ENCODE measurements at places on chromosomes 5 and 9.

DNA sequence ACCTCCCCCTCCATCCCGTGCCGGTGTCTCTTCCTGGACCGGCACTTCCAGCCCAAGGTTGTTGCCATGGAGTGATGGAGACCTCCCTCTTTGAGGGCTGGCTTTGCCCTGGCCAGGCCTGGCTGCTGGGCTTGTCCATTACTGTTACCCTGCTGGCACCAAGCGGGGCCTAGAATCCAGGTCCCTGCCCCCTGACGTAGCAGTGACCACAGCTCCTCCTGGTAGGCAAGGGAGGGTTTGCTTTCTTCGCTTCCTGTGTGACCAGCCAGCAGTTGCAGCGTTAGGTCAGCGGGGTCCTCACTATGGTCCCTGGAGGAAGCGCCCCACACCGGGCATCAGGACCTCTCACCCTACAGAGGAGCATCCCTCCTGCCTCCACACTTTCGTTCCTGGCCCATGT, 146.7 kb upstream of the COL5A1 start:
- no peak for DNase-seq

GRCh38 chr5:159057996-159058395, 41.7 kb downstream of the EBF1 start:
- no peak for DNase-seq

- no peak for DNase-seq
These were observed 149.3 kb downstream of the RGS3 start for GRCh38 chr9:113612828-113613227.

GRCh38 chr9:806285-807156, 35.0 kb upstream of the DMRT1 start:
- DNase-seq = no peak

DNA sequence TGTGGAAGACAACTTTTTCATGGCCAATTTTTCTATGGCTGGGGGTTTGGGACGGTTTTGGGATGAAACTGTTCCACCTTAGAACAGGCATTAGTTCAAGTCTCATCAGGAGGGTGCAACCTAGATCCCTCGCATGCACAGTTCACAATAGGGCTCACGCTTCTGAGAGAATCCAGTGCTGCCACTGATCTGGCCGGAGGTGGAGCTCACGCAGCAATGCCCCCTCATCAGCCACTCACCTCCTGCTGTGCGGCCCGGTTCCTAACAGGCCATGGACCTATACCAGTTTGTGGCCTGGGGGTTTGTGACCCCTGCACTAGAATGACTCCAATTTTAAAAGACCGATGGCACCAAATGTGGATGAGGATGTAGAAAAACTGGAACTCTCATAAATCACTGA, 127.2 kb upstream of the IER5L start:
- no peak for DNase-seq

DNA sequence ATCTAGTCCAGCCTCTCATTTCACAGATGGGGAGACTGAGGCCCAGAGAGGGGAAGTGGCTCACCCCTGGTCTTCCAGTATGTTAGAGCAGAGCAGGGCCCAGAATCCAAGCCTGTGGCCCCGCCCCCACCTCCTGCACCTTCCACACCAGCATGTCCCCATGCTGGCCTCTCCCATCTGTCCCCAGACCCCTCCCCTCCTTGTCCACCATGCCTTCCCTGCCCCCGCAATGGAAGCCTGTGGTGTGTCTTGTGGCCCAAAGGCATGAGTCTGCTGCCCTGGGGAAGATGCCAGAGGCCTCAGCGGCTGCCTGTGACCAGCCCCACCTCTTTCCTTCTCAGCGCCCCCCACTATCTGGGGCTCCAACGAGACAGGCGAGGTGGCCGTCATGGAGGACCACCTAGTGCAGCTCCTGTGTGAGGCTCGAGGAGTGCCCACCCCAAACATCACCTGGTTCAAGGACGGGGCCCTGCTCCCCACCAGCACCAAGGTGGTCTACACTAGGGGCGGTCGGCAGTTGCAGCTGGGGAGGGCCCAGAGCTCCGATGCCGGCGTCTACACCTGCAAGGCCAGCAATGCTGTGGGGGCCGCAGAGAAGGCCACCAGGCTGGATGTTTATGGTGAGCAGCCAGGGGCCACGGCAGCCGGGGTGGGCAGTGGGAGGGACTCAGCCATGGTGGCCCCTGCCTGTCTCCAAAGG, 87.2 kb downstream of the HMCN2 start:
- DNase-seq = no peak

DNA sequence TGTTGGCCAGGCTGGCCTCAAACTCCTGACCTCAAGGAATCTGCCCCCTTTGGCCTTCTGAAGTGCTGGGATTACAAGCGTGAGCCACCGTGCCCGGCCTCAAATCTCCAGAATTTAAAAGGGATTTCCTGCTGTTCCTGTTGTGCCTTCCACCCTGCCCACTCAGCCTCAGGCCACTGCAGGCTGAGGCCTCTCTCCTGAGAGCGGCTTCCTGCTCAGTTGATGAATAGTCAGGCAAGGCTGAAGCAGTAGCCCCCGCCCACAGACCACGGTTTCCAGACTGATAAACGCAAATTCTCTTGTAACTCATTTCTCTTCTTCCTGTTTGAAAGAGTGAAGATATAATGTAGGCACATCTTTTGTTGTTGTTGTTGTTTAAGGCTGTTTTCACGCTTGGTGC, 127.0 kb upstream of the PLCXD3 start:
- DNase-seq = no peak

DNA sequence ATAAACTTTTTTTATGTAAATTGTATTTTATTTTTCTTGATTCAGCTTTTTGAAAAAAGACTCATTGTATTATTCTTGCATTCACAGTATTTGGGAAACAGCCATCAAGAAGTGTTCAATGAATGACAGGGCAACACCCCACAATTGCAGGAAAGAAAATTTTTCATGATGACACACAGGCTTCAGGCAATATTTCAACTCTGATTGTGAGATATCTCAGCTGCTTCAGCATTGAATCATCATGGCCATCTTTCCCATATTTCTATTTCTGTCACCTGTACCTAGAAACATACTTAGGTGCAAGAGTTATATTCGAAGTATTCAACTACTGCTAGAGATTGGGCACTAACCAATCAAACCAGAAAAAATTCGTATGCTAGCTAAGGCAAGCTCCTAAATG, 446.0 kb downstream of the ISL1 start:
- no peak for DNase-seq

DNA sequence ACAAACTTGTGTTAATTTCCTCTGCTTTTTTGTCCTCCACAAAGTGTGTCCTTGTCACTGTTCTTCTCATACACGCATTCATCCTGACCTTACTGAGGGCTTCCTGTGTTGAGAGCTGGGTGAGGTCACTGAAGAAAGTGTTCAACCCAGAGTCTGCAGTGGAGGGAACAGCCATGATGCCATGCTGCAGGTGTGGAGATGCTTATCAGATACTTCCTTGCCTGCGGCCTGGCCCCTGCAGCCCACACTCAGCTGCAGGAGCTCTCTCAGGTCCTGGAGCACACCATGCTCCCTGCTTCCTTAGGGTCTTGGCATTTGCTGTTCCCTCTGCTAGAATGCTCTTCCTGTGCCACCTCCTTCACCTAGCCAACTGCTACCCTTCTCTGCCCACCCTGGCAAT, 108.1 kb upstream of the SPRY4 start:
- DNase-seq = no peak

GRCh38 chr9:136685216-136685615, 2.0 kb downstream of the AGPAT2 start:
- DNase-seq = no peak

- no peak for DNase-seq
These were observed 537.6 kb downstream of the DTWD2 start for GRCh38 chr5:118450554-118451332.

DNA sequence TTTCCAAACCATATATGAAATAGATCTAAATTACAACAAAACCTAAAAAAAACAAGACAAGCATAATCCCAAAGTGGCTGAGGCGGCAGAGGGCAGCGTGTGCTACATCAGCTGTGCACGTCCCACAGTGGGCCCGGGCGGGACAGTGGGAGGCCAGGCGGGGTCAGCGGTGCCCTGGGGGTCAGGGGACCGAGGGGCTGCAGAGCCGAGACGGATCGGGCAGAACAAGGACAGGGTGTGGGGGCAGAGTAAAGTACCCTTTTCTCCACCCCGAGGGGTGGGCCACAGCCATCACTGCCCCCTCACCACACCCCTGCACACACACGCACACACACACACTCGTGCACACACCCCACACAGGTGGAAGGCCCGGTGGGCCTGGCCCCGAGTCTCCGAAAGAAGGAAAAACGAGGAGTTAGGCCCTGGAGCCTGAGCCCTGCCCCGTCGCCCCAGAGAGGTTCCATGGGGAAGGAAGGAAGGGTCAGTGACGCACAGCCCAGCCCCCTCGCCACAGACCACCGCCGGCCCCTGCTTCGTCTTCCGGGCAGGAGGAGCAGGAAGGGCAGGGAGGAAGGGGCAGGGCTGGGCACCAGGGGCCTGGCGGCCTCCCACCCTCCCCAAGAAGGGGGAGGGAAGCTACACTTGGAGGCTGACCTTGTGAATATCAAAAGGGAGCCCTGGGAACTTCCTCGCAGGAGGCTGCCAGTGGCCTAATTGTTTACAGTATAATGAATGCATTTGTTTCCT, 49.6 kb upstream of the UBAC1 start:
- no peak for DNase-seq

- no peak for DNase-seq
These were observed 67.5 kb upstream of the CCNG1 start for GRCh38 chr5:163369776-163370385.

DNA sequence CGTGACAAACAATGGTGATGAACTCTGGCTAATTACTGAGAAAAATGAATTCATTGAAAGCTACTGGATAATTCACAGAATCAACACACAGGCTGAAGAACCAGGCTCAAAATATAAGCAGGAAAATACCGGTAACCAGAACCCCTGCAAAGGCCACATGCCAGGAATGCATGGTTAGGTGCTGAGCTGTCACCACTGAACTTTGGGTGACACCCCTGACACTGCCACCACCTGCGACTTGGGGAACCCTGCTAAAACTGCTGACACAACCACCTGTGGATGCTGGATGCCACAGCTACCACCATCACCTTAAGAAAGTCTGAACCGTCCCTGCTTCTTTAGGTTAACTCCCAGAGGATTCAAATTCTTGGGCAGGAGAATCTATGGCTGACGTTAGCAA, 72.0 kb upstream of the NR4A3 start:
- DNase-seq = no peak

- DNase-seq = no peak
These were observed 73.8 kb upstream of the ASTN2 start for GRCh38 chr9:117488659-117489058.

GRCh38 chr5:58462154-58462553, 2.3 kb upstream of the PLK2 start:
- DNase-seq = no peak

DNA sequence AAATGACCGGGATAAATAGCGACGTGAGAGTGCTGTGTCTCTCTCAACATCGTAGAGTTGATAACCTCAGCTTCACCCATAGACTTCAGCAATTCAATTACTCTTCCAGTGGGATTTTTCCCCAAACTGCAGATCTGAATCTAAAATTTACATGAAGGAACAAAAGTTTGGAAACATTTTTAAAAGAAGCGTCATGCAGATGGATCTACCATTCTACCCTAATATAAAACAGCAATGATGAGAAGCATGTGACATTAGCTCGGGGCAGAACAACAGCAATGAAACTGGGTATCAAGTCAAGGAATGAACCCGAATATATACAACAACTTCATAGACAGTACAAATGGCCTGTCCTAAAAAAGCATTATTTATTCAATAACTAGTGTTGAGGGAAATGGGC, 18.8 kb downstream of the GLT6D1 start:
- DNase-seq = no peak

- no peak for DNase-seq
These were observed 36.2 kb downstream of the NUDT12 start for GRCh38 chr5:103526164-103526915.

GRCh38 chr5:56327809-56328208, 94.7 kb upstream of the ANKRD55 start:
- no peak for DNase-seq

GRCh38 chr5:472076-472655, 29.2 kb downstream of the EXOC3 start:
- no peak for DNase-seq

DNA sequence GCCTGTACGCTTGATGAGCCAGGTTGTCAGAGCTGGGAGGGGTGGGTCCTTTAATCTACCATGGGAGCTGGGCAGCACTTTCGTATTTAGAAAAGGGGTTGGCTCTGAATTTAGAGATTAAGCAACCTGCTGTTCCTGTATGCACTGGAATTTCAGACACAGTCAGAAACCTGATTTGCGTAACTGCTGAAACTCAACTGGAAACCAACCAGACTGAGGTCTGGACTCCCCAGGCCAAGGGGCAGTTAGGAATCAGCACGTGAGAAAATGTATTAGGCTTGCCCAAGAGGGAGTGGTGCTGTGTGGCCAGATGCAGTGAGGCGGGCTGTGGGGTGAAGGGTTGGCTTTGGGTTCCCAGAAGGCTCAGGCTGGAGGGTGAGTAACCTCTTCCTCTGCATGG, 235.0 kb downstream of the GOLPH3 start:
- DNase-seq = no peak

DNA sequence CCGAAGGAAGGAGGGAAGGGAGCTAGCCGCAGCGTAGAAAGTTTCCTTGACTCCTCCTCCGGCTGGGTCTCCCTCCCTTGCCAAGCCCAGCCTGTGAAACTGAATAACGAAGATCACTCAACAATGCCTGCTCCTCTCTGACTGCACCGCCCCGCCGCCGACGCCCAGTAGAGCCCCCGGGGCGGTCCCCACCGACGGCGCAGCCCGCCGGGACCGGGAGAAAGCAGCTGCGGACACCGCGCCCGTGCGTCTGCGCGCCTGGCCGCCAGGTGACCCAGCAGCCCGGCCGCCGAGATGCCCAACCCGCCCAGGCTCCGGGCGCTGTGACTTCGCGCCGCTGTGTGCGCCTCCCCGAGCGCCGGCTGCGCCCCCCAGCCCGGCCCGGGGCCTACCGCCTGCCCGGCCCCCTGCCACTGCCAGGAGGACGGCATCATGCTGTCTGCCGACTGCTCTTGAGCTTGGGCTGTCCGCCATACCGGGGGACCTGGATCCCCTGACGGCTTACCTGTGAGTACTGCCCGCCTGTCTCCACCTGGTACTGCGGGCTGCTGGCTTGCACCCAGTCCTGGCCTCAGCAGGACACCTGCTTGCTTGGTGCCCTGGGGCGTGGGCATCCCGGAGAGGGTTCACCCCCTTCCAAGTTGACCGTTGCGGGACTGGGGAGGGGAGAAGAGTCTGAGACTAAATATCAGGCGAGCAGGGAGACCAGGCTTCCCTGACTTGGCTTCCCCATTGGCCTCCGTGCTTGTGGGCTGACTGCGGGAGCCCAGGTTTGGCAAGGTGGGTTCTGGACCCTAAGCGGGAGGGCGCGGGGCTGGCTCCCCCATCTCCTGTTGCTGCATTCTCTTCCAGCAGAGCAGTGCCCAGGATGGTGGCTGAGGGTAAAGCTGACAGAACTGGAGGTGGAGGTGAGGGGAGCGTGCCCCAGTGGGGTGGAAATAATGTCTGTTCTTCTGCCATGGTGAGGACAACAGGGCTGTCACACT, 26.2 kb upstream of the SPTLC1 start:
- DNase-seq = no peak

GRCh38 chr9:84796404-84796803, 126.9 kb downstream of the NTRK2 start:
- DNase-seq = no peak
